ENCODE measurements at places on chromosomes 7 and 10.
A peak's percentile ranks its signal among the peaks of the same experiment; 100 is the strongest.

GRCh38 chr7:44150466-44150832 is 9.3 kb upstream of the MYL7 start:
- DNase-seq = no peak

DNA sequence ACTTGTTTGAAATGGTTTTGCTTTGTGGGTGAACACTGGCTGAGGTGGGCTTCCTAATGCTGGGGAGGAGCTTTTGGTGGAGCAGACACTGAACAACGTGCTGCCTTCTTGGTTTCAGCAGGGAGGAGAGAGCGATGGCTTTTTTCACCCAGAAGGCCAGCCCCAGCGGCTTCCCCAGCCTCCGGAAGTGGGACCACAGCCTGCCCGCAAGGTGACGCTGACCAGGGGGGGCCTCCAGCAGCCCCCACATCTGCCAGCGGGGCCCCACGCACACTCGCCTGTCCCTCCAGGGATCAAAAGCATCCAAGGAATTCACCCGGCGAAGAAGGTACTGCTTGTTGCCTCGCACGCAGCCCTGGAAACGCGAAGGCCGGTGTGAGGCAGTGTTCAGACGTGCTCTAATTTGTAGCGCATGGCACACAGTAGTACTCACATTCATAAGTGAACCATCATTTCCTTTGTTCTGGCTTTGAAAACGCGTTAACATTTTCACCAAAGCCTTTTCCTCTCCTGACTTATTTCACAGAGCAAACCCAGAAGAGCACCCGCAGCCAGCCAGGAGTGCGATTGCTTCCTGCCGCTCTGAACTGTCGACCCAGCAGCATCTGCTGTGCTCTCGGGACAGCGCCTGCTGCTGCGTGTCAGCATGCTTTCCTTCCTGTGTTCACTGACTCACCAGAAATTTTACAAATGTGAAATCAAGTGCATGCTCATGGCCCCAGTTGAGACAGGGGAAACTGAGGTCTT is 48.4 kb downstream of the SHH start:
- DNase-seq = no peak

- DNase-seq = no peak
These were observed 196.7 kb upstream of the TMEM72 start for GRCh38 chr10:44714451-44714850.

DNA sequence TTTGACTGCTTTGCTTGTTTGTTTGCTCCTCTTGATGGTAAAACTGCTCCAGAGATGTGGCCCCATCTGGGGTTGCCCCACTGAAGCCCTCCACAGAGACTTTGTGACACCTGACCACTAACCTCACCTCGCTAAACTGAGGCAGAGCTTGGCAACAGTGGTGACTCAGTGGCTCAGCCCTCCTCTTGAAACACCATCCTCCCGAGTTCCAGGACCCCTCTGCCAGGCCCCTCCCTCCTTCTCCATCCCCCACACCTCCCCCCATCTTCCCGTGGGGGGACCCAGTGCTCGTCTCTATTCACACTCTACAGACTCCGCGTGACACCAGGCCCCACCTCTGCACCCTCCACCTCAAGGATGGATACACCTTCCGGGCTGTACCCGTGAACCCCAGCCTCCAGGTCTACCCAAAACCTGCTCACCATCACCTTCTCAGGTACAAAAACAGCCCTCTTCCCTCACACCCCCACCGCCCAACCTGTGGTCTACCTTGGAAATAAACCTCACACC is 19.0 kb upstream of the RET start:
- DNase-seq = no peak

DNA sequence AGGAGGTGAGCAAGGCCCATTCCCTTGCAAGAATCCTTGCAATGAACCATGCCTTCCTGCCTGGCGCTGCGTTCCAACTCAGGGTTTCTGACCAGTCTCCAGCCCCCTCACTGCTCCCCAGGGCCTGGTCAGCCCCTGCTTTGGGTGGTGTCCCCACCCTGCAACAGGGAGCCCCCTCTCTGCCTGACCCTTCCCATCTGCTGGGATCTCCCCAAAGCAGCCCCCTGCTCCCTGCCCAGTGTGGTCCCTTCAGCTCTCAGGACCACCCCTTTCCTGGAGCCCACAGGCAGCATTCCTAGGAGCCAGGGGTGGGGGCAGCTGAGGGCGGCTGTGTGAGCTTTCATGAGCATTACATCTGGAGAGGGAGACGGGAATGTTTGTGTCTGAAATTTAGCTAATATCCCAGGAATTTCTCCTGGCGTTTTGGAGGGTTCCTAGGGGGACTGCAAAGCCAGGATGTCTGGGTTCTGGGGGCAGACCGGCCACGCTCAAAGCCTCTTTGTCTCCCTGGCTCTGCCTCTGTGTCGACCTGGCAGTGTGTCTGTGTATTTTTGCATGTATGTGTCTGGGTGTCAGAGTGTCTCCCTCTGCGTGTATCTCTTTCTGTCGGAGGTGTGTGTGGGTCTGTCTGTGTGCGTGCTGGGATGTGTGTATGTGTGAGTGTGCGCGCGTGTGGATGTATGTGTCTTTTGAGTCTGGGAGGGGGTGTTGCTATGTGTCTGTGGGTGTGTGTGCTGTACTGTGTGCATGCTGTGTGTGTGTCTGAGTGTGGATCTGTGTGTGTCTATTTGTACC is 300.5 kb upstream of the ZMIZ1 start:
- DNase-seq = no peak

DNA sequence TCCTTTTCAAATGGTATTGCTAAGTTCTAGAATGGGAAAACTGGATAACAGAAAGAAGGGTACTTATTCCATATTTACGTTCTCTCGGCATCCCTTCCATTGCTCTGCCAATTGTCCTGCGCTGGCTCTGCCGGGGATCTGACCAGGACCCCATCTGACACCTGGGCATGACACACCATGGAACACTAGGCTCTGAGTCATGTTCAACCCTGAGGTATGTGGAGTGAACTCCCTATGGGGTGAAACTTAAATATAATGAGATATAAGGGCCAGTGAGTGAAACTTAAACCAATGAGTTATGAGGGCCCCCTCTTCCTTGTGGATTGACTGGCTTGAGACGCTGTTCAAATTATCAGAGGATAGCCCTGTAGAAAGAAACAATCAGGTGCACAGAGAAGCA is 55.1 kb upstream of the ZEB1 start:
- no peak for DNase-seq

- peak; percentile 84 for DNase-seq
These were observed 301.5 kb upstream of the PHF14 start for GRCh38 chr7:10672186-10672585.

DNA sequence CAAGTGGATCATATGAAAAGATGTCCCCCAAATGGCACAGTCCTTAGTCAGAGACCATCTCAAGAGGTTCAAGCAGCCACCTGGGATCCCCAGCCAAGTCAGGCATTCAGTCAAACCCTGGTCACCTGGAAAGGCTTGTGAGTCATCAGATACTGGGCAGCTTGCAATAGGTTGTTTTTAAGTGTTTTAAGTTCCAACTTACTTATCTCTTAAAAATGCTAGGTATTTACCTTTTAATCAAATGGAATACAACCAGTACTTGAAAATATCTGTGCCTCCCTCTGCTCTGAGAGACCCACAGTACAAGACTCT is 262.2 kb downstream of the WDR11 start:
- no peak for DNase-seq

- no peak for DNase-seq
These were observed 71.5 kb downstream of the PARP12 start for GRCh38 chr7:139991269-139991666.

DNA sequence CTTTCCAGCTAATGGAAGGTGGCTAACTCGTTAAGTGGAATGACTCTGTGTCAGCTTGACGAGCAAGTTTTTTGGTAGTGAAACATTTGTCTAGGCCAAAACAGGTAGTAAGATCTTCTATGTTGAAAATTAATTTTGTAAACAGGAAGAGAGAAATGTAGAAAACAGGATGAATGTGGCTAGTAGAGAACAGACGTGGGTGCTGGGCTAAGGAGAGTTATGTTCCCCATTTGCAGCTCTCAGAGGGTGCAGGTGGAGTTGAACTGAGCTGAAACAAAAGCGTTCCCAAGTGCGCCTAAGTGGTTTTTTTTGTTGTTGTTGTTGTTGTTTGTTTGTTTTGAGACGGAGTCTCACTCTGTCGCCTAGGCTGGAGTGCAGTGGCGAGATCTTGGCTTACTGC is 59.5 kb upstream of the SRPK2 start:
- no peak for DNase-seq

DNA sequence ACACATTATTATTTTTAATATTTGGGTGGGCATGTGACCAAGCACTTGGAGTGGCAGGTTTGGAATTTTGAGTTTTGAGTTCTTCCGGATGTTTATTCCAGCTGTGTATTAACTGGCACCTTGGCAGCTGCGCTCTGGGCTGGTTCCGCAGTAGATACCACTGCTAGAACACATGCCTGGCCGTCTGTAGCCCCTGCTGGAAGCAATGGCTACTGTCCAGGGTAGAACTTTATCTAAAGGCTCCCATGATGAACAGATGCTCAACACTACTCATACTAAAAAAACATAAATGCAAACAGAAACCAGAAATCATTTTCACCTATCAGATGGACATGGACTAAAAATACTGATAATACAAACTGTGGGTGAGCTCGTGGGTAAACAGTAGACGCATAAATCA is 19.4 kb upstream of the SH3PXD2A start:
- DNase-seq = no peak

- DNase-seq = no peak
These were observed 52.4 kb downstream of the CASD1 start for GRCh38 chr7:94561841-94562514.

DNA sequence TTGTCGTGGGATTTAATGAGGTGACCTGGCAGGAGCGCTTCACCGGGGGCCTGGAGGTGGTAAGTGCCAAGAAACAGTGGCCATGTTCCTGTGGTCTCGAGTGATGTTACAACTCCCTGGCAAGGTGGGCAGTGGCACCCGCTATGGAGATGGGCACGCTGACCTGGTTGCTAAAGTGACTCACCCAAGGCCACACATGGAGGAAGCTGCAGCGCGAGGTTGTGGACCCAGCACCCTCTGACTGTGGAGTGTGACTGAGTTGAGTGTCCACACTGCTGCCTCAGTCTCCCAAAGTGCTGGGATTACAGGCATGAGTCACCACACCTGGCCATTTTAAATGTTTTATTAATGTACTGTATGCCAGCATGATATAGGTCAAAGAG is 73.2 kb downstream of the RGS10 start:
- no peak for DNase-seq

DNA sequence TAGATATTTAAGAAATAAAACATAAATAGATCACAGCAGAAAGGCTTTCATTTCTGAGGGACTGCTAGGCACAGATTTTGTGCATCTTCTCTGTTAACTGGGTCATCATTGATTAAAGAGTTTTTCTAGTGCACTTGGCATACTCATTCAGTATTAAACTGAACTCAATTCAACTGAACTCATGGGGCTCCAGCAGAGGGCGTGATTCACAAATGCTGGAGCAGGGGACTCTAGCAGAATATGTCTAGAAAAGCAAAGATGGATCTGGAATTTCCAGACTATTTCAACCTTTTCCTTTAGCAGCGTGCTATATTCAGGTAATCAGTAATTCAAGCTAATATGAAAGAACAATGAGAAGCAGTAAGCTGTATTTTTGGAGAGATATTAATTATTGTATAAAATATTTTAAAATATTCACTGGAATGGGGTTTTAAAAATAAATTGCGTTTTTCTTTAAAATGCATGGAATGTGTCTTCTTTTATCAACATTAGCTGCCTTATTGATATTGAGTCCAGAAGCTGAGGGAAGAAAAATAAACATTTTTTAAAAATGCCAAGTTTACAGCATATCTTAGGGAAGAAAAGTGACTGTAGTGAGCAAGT is 296.8 kb upstream of the CACNA2D1 start:
- DNase-seq = peak; percentile 66
